MCF 10A (cell line): ENCODE measurements at places on chromosomes 2 and 18. TPM values are rescaled to one million over a fixed set of nuclear protein-coding genes. Genes with fewer than 3 reads are reported as not detected.

GRCh38 chr2:225765820-225766219 is 366.3 kb downstream of the NYAP2 start:
- no peak for DNase-seq

- no peak for DNase-seq
Observed at GRCh38 chr2:63435070-63435469, 153.2 kb downstream of the WDPCP start.

DNA sequence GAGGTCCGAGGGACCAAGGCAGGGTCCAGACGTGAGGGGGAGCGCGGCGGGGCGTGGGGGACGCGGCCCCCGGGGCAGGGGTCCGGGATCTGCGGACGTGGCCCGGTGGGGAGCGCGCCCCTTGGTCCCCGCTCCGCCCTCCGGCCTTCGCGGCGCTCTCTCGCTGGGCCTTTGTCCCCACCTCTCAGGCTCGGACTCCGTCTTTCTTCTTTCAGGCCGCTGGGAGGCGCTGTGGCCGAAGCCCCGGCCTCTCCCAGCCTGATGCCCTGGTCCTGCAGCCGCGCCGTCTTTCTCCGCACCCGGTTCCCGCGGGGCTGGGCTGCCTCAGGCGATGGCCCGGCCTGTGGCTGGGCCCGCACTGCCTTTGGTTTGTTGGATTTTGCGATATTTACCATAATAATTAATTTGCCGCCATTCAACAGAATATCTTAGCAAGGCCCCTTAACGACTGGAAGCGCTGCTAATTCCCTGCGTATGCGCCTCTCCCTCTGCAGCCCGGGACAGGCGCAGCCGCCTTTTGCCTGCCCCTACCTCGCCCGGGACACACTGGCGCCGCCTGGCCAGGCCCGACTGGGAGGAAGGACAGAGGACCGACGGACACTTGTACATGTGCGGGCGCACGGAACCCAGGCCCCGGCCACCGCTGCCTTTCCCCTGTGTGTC is 10.8 kb downstream of the SIX3 start:
- DNase-seq: no peak

SNTG2 gene
- total RNA-seq: not detected in 2 replicates

DNA sequence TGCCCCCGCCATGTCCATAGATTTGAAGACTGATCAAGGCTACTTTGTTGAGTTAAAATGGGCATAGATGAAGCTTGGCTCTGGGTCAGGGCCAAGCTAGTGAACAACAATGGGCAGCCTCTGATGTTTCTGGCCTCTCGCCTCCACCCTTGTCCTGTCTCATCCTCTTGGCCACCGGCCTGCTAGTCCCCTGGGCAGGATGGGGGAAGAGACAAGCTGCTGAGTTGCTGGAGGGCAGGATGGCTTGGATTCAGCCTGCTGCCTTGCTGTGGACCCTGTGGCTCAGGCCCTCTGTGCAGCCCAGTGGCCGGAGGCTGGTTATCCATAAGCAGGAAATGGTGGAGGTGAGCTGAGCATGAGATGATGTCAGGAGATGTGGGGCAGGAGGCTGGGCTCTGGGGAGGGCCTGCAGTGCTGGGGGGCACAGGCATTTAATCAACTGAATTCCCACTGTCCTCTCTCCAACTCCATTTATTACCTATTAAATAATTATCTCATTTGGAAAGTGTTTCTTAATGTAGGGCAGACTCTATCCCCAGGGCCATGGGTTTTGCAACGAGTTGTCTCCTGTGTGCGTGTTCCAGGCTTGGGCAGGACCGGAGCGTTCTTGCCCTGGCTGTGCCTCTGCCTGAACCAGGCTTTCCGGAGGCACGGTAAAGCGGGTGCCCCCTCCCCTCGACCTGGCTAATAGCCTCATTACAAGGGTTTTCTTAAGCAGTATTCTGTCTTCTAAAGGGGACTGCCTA is 122.9 kb downstream of the GLI2 start:
- DNase-seq: no peak

C2orf15 gene
- 0.74 and 0.93 TPM in 2 replicates for total RNA-seq

- DNase-seq: no peak
Observed at GRCh38 chr2:96099861-96100798, 16.2 kb downstream of the ADRA2B start.

DNA sequence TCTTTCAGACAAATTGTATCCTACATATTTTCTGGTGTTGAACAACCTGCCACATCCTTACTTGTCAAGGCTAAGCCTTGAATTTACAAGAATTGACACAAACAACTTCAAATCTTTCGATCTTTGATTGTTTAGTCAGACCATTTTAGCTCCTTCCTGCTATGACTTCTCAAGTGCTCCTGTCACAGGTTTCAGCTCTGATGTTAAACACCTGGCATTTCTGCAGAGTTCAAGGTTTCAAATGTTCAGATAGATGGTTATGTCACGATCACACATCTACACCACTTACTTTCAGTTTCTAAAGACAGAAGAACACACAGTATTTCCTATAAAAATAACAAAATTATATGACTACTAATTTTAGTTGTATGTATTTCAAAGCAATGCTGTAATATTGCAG is 84.0 kb downstream of the RND3 start:
- DNase-seq: no peak
